ENCODE measurements at places on chromosomes 12 and 14.

DNA sequence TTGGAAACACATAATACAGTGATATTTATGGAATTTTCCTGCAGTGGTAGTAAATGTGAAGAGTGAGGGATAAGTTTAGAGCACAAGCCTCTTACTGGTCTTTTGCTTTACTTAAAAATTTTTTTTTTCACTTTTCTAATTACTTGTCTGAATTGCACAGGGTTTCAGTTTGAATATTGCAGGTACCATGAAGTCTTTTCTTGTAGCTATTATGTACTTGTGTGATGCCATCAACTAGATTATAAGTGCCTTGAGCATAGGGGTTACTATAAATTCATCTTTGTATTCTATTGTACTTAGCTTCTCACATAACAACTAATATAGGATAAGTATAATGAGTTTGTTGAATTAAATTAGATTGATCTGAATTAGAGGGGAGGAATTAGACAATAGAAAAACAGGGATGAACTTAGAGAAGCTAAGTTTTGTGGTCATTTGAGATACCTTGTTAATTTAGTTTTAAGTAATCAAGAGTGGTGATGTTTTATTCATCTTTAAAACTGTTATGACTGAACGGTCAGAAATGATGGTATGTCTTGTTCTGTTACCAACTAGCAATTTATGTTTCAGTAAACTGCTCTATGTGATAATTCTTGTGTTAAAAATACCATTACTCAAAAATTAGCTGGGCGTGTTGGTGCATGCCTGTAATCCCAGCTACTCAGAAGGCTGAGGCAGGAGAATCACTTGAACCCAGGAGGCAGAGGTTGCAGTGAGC lies 42.1 kb downstream of the CCDC91 start:
- no peak for DNase-seq

DNA sequence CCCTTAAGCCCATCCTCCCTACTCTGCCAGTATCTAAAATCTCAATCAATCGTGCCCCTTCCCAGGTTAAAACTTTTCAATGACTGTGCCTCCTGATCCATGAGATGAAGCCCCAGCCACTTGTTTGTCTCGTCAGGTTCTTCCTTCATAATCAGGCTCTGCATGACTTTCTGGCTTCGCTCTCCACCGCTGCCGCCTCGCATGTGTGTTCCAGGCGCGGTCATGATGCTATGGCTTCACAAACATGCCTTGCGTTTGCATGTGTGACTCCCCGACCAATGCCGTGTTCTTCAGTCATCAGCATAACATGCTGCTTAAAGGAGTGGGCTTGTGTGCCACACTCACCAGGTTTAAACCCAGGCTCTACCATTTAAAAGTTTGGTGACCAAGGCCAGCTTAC lies 5.0 kb upstream of the C1RL start:
- DNase-seq = no peak

DNA sequence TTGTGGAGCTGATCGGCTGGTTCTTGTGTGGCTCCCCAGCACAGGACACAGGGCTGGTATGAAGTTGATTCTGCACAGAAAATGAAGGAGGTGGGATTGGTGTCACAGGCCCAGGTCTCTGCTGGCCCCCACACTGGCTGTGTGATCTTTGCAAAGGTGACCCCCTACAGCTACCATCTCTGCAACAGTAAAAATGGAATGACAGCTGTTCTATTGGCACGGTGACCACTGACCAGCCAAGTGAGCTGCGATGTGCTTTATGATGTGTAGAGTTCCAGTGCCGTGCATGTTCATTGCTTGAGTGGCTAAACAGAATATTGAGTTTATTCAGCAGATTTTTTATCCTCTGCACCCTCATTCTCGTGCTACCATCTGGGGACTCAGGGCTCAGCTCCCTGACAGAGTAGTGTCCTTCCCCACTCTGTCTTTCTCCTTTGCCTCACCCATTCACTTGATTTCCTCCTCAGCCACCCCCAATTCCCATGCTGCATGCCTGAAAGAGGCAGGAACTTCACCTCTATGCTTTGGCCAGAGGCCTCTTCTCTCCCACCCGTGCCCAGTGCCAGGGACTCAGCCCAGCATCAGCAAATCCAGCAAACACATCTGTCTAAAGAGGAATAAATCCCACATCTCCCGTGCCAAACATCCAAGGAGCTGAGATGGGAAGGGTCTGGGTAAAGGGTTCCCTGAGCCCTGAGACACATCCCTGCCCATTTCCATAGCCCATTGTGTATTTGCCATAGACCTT lies 21.2 kb downstream of the C14orf132 start:
- DNase-seq = no peak

GRCh38 chr12:74111688-74112360 lies 425.8 kb upstream of the ATXN7L3B start:
- DNase-seq = peak; percentile 5

- no peak for DNase-seq
These were observed 963 bp upstream of the TINF2 start for GRCh38 chr14:24243336-24243836.

GRCh38 chr12:42716491-42716891 lies 126.9 kb upstream of the PRICKLE1 start:
- no peak for DNase-seq

- no peak for DNase-seq
These were observed 507.1 kb downstream of the DIO2 start for GRCh38 chr14:79704041-79704807.

DNA sequence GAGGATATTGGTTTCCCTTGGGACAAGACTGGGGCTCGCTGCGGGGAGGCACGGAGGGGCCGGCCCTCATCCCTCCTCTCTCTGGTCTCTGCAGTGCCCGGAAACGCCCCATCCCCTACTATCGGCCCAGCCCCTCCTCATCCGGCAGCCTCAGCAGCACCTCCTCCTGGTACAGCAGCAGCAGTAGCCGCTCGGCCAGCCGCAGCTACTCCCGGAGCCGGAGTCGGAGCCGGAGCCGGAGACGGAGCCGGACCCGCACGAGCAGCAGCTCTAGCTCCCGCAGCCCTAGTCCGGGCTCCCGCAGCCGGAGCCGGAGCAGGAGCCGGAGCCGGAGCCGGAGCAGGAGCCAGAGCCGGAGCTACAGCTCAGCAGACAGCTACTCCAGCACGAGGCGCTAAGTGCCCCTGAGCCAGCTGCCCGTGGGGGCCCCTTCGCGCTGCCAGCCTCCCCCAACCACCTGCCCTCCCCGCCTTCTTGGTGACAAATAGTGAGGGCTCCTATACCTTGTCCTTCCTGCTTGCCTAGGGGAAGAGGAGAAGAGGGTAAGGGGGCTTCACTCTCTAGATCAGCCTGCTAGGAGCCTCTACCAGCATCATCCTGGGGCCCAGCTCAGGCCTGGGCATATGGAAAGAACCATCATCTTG lies 22.2 kb upstream of the HSPB8 start:
- DNase-seq = no peak

- no peak for DNase-seq
These were observed 510 bp downstream of the EIF2S1 start for GRCh38 chr14:67360470-67361206.

DNA sequence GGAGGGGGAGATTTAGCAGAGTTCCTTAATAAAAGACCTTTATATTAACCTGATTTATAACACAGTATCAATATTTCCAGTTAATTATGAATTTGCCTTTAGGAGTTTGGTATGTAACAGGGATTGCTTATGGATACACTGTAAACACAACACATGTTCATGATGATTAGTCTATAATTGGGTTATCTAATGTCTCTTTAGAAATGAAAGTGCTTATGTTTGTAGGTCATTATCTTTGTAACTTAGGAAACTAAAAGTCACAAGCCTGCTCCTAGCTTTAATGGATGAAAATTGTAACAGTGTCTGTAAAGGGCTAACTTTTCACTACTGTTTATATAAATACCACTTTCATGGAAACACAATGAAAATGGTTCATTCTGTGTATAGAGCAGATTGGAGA lies 9.4 kb downstream of the PDE3A start:
- no peak for DNase-seq

DNA sequence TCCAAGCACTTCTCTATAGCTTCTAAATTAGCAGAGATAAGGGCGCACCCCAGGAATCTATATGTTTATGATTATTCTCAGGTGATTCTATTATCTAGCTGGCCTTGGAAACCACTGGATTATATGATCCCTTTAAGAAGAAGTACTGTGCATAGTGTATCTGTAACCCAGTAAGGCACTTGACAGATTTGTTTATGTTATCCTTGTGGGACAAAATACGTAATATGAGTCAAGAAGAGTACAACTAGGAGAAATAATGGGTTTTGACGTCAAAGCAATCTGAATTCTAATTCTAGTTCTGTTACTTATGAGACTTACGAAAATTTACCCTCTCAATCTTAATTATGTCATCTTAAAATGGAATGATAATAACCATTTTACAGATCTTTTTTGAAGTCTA lies 259.6 kb upstream of the NAV3 start:
- no peak for DNase-seq

GRCh38 chr12:89160716-89161123 lies 191.6 kb downstream of the DUSP6 start:
- no peak for DNase-seq

DNA sequence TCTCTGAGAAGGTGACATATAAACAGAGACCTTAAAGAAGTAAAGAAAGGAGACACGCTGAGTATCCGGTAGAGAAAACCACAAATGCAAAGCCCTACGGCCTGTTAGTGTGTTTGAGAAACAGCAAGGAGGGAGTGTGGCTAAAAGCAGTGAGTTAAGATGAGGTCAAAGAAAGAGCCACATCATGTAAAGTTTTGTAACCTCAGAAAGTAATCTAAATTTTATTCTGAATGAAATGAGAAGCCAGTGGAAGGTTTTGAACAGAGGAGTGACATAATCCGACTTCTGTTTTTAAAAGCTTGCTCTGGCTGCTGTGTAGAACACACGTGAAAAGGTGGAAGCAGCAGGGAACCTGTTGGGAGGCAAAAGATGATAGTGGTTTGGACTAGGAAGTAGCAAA lies 32.6 kb downstream of the PPP2R5E start:
- no peak for DNase-seq

- peak; percentile 22 for DNase-seq
These were observed 3.2 kb downstream of the OR4K2 start for GRCh38 chr14:19878029-19878642.

DNA sequence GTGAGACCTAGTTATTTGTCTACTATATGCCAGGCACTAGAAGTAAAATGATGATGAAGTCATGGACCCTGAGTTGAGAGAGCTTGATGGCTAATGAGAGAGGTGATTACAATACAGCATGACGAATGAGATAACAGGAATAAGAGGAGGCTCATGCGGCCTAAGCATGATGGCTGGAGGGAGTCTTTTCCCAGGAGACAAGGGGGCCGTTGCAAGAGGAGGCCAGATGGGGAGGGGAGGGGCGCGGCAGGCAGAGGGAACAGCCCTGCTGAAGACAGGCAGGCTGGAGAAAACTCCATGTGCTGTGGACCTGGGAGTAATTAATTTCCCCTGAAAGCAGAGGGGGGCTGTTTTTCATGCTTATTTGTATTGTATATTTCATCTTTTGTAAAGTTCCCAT lies 144.7 kb upstream of the RFLNA start:
- no peak for DNase-seq

DNA sequence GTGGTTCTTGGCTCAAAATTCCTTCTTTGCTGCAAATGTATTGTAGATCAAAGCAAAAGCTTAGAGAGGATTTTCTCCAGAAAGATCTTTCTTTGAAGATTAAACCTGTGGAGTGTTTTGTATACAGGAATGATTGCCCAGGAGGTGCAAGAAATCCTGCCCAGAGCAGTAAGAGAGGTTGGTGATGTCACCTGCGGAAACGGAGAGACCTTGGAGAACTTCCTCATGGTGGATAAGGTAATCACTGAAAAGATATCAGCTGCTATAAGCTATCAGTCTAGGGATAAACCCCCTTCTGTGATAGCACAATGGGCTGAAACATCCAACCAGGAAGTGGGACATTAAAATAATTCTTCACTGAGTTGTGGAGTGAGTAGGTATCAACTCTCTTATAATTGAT lies 85.7 kb downstream of the MYRFL start:
- DNase-seq = no peak

Data from midbrain (tissue), 1 donor.